Stimulated activated CD8-positive, alpha-beta memory T cell treated with anti-CD3 and anti-CD28 coated beads, Interleukin-7, amount 100 ng/mL, for 4 hours (primary cell): ENCODE measurements at places on chromosomes 11 and 22.

DNA sequence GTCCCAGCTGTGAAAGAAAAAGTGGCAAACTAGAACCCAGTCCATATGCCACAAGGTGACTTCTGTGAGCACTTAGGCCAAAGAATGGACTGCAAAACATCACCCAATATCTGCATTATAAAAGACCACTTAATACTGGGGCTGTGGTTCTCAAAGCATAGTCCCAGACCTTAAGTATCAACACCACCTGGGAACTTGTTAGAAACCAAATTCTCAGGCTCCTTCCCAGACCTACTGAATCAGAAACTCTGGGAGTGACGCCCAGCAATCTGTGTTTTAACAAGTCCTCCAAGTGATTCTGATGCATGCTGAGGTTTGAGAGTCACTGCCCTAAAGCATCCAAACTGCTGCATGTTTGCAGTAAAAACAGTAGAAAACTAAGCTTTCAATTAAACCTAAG lies 81.3 kb downstream of the SERGEF start:
- DNase-seq, result no peak

DNA sequence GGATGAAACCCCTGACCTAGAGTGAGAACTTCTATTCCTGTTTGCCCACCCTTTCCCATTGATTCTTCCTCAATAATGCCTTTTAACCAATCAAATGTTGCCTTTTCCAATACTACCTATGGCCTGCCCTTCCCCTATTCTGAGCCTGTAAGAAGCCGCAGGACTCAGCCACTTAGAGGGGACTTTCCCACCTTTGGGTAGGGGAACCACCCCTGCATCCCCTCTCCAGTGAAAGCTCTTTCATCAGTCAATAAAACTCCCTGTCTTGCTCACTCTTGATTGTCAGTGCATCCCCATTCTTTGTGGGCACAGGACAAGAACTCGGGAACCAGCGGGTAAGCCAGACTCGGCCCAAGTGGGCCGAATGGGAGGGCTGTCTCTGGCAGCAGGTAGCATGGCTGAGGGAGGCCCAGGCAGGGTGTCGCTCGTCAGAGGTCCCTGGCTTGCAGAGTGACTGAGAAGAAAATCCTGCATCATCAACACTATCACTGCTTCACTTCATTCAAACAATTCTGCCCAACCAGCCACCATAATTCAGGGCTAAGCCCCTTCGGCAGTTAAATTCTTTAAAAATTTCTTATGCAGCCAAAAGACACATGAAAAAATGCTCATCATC lies 30.4 kb downstream of the LDHAL6A start:
- no peak for DNase-seq

GRCh38 chr11:67640021-67640757 lies 626 bp upstream of the TBX10 start:
- DNase-seq, result peak; percentile 27

DNA sequence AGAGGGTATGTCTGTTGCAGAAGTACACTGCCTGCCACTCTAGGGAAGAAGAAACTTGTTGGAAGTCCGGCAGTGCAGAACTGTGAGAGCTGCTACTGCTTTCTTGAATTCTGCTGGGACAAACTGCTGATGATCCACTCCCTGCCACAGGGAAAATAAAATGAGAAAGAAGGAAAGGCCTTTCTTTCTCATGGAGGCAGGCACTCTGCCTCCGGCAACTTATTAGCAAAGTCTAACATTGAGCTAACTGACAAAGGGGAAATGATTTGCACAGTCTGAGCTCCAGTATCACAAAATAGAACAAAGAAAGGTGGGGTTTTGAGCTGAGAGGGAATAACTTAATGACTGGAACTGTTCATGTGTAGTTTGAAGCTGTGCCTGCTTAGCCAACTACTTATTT lies 134.6 kb downstream of the AASDHPPT start:
- no peak for DNase-seq

- DNase-seq, result no peak
Measured at GRCh38 chr11:19995145-19995544, 165.1 kb downstream of the DBX1 start.

- no peak for DNase-seq
Measured at GRCh38 chr22:25370322-25370721, 150.9 kb downstream of the CRYBB2 start.
